ENCODE measurements at places on chromosomes 6 and 20.

GRCh38 chr6:157068691-157069324 is 254.5 kb downstream of the TMEM242 start:
- DNase-seq: no peak

DNA sequence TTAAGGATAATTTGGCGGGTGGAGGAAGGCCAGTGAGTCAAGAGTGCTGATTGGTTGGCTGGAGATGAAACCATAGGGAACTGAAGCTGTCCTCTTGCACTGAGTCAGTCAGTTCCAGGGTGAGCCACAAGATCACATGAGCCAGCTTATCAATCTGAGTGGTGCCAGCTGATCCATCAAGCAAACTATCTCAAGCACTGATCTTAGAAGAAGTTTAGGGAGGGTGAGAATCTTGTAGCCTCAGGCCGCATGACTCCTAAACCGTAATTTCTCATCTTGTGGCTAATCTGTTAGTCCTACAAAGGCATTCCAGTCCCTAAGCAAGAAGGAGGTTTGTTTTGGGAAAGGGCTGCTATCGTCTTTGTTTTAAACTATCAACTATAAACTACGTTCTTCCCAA is 954.3 kb downstream of the KIF16B start:
- no peak for DNase-seq

DNA sequence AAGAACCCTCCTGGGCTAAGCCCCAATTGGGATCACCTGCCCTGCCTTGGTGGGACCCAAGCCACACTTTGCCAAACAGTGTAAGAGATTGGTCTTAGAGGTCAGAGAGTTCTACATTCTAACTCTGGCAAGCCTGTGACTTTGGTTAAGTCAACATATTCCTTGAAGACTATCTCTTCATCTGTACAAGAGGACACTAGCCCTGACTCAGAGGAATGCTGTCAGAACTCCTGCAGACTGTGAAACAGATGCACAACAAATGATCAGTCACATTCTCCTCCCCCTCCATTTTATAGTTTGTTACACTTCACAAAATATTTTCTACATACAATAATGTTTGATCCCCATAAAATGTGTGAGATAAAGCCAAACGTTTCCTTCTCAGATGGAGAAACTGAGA is 91.7 kb upstream of the EPB41L1 start:
- peak; percentile 46 for DNase-seq

DNA sequence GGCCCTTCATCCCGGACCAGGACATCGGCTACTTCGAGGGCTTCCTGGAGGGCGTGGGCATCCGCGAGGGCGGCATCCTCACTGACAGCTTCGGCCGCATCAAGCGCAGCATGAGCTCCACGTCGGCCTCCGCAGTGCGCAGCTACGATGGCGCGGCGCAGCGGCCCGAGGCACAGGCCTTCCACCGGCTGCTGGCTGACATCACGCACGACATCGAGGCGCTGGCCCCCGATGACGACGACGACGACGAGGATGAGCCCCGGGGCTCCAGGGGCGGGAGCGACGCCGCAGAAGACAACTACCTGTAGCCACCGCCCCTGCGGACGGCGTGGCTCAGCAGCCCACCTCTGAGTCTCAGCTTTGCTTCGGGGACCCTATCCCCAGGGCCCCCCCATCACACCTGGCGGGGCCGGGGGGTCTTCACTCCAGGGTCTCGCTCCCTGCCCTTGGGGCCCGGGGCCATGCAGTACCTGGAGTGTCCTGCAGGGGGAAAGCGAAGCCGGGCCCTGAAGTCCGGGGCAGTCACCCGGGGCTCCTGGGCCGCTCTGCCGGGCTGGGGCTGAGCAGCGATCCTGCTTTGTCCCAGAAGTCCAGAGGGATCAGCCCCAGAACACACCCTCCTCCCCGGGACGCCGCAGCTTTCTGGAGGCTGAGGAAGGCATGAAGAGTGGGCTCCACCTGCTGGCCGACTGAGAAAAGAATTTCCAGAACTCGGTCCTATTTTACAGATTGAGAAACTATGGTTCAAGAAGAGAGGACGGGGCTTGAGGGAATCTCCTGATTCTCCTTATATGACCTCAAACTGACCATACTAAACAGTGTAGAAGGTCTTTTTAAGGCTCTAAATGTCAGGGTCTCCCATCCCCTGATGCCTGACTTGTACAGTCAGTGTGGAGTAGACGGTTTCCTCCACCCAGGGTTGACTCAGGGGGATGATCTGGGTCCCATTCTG is 20.8 kb upstream of the HCK start:
- peak; percentile 93 for DNase-seq

GRCh38 chr6:10730254-10730653 is 7.4 kb downstream of the TMEM14C start:
- DNase-seq: no peak

- DNase-seq: peak; percentile 74
These were observed 35.5 kb upstream of the ZFAND3 start for GRCh38 chr6:37783856-37784584.

DNA sequence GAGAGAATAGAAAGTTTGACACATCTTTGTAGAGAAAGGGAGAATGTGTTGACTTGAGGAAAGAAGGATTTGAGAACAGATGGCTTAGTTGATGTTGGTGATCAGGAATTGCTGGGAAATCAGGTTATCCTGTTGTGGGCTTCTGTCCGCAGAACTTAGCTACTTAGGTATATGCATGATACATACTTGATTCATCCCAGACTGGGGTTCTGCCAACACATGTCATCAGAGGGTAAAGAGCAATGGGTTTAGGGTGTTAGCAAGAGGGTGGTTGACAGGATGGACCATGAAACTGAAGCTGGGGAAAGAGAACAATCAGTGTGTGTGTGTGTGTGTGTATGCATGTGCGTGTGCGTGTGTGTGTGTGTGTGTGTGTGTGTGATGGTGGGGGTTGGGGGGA is 50.6 kb upstream of the NELFCD start:
- DNase-seq: no peak

- peak; percentile 90 for DNase-seq
These were observed 182.7 kb upstream of the SALL4 start for GRCh38 chr20:51985013-51985415.

- no peak for DNase-seq
These were observed 46.2 kb upstream of the ARMH2 start for GRCh38 chr6:24844903-24845302.

DNA sequence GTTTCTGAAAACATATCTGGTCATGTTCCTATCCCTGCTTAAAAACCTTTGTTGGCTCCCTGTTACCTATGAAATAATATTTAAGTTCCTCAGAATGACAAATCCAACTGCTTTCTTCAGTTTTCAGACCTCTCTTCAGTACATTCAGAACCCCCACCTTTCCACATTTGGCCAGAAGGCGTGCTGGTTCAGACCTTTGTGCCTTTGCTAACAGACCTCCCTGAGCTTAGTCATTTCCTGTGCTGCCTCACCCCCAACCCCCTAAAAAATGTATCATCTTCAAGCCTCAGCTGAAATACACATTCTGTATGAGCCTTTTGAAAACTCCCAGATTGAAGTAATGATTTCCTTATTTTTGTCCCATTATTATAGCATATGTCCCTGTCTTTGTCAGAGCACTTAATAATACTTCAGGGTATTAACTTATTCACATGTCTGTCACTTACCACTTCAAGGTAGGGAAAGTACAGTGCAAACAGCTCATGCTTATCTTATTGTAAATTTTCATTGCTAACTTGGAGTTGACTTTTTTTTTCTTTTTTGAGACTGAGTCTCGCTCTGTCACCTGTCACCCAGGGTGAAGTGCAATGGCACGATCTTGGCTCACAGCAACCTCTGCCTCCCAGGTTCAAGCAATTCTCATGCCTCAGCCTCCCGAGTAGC is 19.7 kb downstream of the FAM217A start:
- DNase-seq: peak; percentile 83

DNA sequence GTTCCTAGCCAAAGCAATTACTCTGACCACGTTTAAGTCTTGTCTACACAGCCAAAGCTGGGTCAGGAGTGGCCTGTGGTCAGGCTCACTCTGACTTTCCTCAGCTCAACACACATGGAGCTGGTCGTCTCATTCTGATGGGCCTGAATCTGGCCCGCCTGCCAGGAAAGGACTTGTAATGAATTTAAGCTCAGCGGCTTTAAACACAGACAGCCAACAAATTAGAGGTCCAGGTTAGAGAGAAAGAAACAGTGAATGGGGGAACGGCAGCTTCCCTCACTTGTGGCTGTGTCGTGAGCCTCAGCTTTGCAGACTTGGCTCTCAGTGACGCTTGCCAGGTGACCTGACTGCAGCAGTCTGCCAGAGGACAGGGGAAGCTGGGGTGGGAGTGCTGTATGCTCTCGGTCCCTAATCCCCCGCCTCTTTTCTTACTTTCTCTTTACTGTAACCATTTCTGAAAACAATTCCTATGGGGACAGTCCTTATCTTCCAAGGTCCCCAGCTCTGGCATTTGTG is 121.9 kb upstream of the AGPAT4 start:
- no peak for DNase-seq

GRCh38 chr6:90860822-90861601 is 274.1 kb upstream of the MAP3K7 start:
- DNase-seq: no peak

GRCh38 chr20:43430265-43431133 is 27.2 kb upstream of the SRSF6 start:
- DNase-seq: no peak

GRCh38 chr20:33917831-33918525 is 75.7 kb upstream of the RALY start:
- no peak for DNase-seq

GRCh38 chr20:61735503-61735785 is 330.2 kb downstream of the TAF4 start:
- DNase-seq: no peak

GRCh38 chr6:166400181-166400580 is 17.4 kb upstream of the MPC1 start:
- no peak for DNase-seq

DNA sequence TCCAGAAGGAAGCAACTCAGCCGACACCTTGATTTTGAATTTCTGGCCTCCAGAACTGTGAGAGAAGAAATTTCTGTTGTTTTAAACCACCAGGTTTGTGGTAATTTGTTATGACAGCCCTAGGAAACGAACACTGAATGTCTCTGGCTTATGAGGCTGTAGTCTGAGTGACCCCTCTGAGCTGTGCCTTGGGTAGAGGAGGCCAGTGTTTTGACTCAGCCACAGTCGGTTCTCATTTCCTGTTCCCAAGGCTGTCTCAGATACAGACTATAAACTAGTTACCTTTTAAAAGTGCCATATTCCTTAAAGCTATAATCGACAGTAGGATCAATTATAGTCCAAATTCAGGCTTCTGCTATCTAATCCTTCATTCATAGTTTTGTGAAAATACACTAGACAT is 391.2 kb upstream of the MAP3K7 start:
- DNase-seq: no peak

DNA sequence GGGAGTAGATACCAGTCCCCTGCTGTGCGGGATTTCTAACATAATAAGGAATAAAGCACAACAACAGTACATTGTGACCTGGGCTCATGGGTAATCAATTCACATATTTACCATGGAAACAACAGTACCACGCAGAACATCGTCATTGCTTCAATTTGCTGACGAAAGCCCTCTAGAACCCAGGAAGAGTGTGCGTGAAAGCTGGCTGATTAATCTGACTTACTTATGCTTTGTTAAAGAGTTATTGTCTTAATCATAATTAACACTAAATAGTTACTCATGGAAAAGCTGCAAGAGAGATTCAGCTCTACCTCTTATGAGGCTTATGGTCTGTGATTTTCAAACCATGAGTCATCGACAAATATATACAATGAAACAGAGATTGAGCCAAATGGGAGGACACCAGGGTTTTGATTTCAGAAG is 644.3 kb upstream of the AGPAT4 start:
- no peak for DNase-seq

DNA sequence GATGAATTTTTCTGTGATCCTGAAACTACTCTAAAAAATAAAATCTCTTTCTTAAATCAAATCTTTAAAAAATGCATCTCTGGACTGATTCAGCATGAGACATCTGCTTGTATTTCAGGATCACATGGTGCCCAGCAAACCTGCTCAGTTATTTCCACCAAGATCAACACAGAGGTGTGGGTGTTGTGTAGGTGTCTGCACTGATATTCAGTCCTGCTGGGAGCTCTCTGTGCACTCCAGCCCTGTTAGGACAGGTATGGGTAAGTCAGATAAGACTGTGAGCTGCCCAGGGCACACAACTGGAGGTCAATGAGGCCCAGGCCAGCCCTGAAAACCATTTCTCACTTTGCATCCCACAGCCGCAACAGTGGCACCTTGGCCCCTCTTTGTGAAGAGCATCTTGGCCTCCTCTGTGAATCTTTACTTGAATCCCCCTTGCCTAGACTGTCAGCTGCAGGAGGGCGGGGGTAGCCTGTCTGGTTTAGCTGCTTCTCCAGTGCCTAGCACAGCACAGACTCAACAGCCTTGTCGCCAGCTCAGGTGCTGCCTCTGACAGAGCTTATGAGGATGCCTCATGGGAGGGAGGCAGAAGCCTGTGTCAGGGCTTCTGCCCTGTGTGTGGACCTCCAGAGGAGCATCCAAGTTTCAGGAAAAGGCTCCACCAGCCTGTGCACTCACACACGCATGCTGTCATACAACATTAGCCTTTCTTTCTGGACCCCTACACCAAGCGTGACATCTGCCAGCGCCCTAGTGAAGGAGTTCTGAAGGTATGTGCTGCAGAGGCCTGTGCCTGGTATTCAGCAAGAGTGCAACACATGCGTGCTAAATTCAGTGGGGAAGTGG is 187.6 kb upstream of the CST7 start:
- no peak for DNase-seq

- DNase-seq: no peak
These were observed 58.5 kb downstream of the PRND start for GRCh38 chr20:4780245-4780644.

DNA sequence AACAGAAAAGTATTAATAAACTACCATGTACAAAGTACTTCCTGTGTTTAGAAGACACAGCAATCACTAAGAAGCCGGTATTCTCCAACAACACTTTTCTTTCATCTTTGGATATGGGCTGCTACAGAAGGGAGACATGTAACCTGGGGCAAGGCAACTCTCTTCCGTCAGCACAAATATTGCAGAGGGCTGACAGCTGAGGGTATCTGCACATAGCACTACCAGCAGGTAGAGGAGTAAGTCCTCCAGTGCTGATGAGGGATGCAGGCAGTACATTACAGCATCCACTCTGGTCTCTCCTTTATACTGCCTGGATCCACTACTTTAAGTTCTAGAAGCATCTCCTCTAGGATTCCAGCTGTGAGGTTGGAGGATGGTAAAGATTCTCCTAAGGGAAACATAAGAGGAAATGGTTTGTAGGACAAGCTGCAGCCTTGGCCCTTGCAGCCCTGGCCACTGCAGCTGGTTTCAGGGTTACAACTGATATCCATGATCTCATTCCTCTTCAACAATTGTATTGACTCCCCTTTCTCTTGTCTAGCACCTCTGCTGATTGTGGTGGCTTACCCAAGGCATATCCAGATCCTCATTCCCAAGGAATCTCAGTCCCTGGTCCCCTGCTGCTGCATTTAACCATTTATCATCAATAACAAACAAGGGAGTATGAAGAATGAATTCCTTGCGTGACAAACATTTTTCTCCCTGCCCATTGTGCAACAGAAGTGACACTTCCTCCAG is 110.7 kb upstream of the ADGRF1 start:
- DNase-seq: peak; percentile 55

GRCh38 chr20:53788253-53789022 is 194.8 kb upstream of the ZNF217 start:
- DNase-seq: no peak

Data from GM03348 (cell line).